T-helper 17 cell (primary cell): ENCODE measurements at places on chromosomes 6 and 20.

DNA sequence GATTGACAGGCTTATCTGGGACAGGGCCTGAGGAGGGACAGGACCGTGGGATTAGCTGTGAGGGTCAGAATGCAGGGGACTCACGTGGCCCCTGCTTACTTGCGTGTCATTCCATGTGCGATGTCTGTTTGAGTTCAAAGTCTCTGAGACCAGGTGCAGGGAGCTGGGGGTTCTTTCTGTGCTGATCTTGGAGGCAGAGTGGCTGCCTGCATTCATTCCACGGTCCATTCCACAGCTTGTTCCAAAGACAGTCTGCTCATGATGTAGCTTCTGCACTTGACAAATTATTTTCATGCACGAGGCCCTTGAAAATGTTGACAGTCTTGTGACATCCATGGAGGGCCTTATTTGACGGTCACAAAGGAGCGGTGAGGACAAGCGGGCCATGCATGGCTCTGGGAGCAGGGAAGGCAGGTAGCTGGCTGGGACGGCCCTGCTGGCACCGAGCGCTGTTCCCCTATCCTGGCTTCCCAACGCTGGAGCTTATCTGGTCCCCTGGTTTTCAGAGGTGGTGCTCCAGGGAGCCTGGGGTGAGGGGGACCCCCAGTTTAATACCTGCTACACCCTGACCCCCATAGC is 156.3 kb upstream of the RNF24 start:
- no peak for DNase-seq

GRCh38 chr6:157455731-157456523 is 74.9 kb downstream of the ZDHHC14 start:
- no peak for DNase-seq

DNA sequence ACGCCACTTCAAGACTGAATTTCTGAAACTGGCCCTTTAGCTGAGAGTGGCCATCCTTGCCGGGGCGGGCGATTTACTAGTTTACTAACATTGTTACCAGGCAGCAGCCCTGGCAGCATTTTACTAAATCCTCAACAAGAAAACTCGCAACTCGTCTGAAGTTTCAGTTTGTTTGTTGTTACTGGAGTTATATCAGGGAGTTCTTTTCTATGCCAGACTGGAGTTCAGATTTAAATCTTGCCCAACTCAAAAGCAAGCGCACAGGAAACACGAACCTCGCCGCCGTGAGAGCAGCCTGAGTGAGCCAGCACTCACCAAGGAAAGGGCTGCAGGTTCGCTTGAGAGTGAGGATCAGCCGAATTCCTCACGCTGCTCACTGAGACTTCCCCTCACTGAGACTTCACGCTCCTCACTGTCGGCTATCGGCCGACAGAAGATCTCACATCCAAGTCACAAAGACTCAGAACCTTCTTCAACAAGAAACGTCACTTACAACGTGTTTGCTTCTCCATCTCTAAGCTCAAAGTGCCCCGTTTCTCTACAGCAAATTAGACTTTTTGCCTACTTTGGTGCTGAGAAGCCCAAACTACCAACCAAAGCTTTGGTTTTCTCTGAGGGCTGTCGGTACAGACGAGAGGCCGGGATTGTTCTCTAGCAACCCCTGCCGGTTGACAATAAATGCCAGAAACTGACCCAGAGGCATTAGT is 78.9 kb downstream of the OLIG3 start:
- peak; percentile 50 for DNase-seq

DNA sequence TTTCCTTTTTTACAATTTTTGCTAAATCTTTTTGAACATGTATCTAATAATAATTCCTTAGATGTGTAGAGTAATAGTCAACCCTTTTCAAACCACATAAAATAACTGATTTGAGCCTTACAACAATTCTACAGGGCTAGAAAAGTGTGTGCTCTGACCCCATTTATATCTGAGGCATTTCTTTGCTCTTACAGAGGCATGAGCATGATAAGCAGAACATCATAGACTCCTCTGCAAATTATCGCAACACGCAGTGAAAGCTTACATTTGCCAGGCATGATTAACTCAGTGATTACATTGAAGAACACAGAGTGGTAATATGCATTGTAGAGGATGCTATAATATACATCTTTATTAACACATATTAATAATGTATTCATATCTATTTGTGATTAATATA is 120.4 kb downstream of the SIM1 start:
- no peak for DNase-seq

DNA sequence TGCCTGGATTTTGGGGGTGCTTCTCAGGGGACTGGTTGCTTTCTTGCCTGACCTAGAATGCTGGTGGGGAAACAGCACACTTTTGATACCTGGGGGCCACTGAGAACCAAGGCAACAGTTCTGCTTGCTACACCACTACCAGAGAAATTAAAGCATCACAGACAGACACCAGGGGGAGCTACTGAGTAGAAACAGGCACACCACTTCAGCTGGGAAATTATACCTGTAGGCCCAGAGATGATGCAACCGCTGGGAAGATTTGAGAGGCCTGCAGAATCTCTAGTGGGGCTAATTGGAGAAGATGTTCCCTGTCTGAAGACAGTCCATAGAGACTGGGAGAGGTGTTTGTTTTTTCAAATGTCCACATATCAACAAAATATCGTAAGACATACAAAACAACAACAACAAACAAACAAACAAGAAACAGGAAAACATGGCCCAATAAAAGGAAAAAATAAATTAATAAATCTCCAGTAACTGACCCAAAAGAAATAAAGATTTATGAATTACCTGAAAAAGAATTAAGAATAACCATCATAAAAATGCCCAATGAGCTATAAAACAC is 129.4 kb upstream of the RIN2 start:
- no peak for DNase-seq

GRCh38 chr6:141551318-141551717 is 581.4 kb upstream of the GJE1 start:
- no peak for DNase-seq

DNA sequence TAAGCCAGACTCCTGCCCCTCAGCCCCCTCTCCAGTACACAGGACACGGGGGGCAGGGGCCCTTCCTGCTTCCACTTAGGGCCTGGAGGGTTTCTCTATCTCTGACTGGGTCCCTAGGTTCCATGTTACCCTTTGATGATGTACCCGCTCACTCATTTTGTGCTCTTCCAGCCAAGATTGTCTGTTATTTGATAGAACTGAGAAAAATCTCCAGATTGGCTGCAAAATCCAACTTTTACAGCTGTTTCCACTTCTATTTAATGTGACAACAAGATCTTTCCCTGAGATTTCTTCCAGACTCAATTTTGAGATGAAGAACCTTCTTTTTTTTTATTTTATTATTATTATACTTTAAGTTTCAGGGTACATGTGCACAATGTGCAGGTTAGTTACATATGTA is 85.7 kb downstream of the TMEM170B start:
- DNase-seq = no peak

DNA sequence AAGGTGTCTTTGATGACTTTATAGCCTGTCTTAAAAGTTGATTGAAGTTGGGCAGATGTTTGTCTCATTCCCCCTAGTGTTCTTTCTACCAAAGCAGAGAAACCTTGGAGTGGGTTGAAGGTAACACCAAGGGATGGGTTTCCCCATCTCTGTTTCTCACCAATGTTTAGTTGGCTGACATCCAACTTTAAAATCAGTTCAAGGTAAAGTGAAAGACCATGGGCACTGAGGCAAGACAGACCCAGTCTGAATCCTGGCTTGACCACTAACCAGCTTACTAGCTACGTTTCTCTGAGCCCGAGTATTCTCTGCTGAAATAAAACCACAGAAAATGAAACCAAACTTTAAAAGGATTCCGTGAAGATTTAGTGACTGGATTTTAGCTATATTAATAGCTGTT is 258.9 kb downstream of the KIF16B start:
- DNase-seq = no peak

DNA sequence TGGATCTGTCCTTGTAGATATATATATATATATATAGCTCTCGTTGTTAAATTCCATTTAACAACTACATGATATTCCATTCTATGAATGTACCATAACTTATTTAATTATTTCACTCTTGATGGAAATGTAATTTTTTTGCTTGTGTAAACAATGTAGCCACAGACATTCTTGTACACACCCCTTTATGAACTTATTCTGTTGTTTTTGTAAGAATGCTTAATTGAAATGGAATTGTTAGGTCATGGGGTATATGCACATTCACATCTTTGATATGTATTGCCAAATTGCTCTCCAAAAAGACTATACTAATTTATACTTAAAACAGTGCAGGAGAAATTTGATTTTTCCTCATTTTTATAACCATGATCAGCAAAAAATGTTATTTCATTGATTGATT is 67.2 kb downstream of the MAP3K4 start:
- DNase-seq = no peak

- no peak for DNase-seq
Observed at GRCh38 chr20:34022151-34022838, 28.6 kb downstream of the RALY start.

DNA sequence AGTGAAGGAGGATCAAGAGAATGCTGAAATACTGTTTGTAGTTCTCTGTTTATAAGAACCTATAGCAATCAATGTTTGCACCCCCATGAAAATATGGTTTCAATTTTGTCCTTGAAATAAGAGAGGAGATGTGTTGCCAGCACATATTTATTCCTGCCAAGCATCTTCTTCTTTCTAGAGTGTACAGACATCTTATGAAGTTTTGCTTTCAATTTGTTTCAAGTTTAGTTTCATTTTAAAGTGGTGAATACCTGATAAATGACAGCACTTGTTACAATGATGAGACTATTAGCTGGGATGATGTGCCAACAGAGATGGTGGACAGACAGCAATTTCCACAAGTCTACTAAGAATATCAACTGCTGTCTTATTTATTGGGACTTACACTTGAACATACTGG is 39.2 kb upstream of the CENPW start:
- no peak for DNase-seq

DNA sequence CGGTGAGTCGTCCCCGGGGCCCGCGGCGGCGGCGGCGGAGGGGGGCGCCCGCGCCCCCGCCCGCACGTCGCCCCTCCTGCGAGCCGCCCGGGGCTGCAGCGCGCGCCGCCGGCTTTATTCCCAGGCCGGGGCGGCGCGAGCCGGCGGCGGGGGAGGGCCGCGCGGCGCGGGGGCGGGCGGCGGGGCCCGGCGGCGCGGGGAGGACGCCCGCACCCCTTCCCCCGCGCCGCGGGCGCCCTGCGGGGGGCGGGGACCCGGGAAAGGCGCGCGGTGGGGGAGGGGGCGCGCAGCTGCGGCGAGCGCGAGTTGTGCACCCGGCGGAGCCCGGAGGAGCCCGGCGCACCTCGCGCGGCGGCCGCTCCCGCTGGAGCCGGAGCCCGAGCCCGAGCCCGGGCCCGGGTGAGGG is 646 bp downstream of the HMGA1 start:
- DNase-seq = peak; percentile 47

DNA sequence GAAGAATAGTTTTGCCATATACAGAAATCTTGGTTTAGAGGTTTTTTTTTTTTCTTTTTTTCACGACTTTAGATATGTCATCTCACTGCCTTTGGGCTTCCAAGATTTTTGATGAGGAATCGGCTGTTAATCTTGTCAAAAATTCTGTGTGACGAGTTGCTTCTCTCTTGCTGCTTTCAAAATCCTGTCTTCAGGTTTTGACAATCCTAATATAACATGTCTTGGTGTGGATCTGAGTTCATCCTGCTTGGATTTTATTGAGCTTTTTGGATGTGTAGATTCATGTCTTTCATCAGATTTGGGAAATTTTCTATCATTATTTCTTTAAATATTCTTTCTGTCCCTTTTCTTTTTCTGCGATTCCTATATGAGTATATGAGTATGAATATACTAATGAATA is 61.1 kb downstream of the PLCG1 start:
- no peak for DNase-seq

GRCh38 chr20:16760431-16761304 is 12.5 kb downstream of the OTOR start:
- DNase-seq = no peak

DNA sequence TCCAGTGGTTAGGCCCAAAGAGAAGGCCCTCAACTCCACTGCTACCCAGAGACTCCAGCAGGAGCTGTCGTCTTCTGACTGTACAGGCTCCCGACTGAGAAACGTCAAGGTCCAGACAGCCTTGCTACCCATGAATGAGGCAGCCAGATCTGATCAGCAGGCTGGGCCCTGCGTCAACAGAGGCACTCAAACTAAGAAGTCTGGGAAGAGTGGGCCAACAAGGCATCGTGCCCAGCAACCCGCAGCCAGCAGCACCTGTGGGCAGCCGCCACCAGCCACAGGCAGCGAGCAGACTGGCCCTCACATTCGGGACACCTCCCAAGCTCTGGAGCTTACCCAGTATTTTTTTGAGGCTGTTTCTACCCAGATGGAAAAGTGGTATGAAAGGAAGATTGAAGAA is 8.1 kb downstream of the LYRM2 start:
- DNase-seq = no peak

DNA sequence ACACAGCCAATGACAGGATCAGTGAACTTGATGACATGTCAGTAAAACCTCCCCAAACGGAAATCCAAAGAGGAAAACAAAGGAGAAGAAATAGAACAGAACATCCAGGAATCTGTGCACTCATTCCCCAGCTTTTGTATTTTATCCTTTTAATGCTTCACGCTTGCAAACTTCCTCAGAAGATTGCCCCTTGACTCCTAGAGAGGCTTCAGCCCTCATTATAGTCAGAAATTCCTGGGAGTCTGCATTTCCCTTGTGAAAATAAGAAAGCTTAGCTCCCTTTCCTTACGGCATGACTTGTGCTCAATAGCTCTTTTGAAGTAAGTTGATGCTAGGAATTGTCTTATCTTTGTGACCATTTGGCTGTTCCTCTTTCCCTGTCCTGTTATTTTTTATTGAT is 313.6 kb upstream of the OPRM1 start:
- no peak for DNase-seq

DNA sequence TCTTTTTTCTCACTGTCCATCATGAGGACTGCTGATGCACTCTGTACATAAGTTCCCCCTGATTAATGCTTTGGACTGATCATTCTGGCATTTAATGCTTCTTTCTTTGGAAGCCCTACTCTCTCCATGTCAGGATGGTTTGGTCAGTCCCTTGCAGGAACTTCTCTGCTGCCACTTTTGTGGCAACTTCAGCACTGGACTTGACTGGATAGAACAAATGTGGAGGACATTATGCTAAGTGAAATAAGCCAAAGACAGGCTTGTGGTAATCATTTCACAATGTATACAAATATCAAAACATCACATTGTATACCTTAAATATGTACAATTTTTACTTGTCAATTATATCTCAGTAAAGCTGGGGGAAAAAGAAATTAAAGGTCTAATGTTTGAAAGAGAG is 12.2 kb upstream of the BRPF3 start:
- DNase-seq = no peak

- DNase-seq = no peak
Observed at GRCh38 chr6:149354009-149354408, 36.5 kb downstream of the TAB2 start.

- no peak for DNase-seq
Observed at GRCh38 chr6:83590416-83590815, 78.1 kb downstream of the PRSS35 start.
